GM19239 (cell line): ENCODE measurements at places on chromosomes 12 and 14.
A peak's percentile ranks its signal among the peaks of the same experiment; 100 is the strongest.

GRCh38 chr14:52902971-52903619 lies 47.8 kb downstream of the FERMT2 start:
- no peak for DNase-seq

DNA sequence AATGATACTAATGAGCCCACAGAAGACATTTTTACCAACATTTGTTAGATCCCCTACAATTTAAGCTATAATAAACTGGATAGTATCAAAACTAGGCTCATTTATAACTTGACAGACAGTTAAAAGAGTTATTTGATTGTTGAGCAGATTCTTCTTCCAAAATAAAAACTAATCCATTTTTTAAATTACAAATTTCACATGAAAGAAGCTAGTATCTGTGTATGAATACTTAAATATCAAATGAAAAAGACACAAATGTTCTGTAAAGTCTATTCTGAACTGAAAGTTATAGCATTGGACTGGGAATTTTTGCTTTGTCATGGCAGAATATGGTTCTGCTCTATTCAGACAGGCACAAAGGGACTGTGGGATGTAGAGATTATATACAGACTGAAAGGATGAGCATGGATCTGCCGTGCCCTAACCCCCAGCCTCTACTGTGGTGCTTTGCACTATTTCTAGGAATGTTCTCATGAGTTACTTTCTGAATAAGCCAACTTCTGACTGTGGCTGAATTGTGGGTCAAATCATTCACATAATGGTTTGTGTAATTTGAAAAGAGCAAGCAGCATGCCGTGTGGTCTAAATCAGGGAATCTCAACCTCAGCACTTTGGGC lies 352.7 kb downstream of the KCNH5 start:
- DNase-seq = no peak

DNA sequence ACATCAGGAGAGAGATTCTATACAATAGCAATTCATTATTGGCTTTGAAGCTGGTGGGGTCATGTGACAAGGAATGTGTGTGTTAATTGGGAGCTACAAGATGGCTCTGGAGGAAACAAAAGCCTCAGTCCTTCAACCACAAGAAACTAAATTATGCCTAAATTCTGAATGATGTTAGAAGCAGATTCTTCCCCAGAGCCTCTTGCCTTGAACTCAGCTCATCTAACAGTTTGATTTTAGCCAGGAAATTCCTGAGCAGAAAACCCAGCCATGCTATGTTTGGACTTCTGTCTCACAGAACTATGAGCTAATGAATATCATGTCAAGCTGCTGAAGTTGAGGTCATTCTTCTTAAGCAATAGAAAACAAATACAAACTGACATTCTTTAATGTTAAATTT lies 274.7 kb downstream of the SLC6A15 start:
- DNase-seq = no peak

DNA sequence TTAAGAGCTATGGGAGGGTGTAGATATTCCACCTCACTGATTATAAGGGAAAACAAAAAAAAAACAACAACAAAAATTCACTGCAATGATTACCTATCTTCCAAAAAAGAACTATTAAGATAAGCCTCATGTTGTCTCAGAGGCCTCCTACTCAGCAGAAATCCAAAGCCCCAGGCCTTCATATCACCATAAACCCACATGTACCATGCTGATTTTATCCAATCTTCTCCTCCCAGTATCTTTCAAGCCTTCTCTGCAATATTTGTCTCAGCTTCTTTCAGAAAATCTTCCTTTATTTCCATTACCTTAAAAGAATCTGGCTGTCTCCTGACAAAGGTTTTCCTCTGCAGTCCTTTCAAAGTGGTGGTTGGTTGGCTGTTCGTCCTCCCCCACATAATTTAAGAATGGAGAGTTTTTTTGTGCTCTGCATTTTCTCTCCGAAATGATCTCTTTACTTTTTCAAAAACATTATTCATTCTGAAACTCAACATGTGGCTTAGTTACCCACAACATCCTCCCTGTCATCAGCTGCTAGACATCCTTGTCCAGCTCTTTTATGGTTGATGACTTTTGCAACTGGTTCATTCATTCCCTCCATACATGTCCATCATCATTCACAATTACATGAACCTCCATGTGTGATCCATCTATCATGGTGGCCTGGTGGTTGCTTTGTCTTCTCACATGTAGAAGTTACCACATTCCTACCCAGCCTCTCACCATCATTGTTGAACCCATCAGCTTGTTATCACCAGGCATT lies 2.9 kb upstream of the EPYC start:
- peak; percentile 6 for DNase-seq

DNA sequence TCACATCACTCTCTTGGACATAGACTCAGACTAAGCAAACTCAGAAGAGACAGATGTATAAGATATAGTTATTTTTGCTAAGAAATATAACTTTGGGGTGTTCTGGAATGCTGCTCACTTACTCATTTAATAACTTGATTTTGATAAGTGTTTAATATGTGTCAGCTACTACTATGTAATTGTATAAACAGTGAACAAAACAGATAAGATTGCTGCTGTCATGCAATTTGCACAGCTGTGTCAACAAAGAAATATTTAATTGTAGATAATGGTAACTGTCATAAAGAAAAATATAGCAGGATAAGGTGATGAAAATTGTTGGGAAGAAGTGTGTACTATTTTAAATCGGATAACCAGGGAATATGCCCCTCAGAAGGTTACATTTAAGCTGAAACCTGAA lies 84.1 kb upstream of the ZDHHC17 start:
- no peak for DNase-seq

DNA sequence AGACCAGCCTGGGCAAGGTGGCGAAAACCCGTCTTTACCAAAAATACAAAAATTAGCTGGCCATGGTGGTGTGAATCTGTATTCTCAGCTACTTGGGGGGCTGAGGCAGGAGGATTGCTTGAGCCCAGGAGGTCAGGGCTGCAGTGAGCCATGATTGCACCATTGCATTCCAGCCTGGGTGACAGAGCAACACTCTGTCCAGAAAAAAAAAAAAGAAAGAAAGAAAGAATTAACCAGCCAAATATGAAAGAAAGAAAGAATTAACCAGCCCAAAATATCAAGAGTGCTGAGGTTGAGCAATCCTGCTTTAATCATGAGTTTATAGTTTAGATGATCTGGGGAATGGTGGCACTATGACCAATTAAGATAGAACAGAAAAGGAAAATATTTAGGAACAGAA lies 3.5 kb upstream of the ACTN1 start:
- DNase-seq = no peak

GRCh38 chr14:89365061-89365801 lies 51.8 kb downstream of the FOXN3 start:
- DNase-seq = peak; percentile 52

DNA sequence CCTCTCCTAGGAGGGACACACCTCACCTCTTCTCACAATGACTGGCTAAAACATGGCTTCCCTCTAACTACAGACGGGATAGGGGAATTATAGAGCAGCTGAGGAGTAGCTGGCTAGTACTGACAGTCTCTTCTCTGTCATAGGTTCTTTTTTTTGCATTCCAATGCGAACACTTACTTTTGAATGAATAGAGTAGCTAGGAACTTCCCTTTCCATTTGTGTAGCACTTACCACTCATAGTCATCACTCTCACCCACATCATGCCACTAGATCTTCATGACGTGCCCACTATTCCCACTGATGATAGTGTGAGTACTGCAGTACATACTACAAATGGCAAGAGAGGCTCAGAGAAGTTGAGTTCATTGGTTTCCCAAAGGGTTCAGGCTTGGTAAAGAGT lies 143.9 kb upstream of the HIF1A start:
- DNase-seq = no peak

DNA sequence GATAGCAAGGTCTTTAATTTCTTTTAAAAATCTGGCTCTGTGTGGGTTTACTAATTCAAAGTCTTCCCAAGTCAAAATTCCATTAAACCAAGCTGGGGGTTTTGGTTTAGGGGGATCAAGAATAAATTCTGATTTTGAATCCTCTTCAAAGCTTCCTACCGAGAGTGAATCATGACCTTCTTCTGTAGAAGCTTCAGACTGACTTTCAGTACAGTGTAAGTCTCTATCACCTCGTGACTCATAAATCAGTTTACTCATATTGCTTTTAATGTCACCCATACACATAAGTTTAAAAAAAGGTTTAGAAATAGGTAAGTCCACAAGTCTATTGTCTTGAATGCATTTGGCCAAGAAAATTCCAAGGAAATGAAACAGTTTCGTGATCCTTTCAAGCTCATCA lies 80.6 kb upstream of the STRN3 start:
- DNase-seq = no peak

DNA sequence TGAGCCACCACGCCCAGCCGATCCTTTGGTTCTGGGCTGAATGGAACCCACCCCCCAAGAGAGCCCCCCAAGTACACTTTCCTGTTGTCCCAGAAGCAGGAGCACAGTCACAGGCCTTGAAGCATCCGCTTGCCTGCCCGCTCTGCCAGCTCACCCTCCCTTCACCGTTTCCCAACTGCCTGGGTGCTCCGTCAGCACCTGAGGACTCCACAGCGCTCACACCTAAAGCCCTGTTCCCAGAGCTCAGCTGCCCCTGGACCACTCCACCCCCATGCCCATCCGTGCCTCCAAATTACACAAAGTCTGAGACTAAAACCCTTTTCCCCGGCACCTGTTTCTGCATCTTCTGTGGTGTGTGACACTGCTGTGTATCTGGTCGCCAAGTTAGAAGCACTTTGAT lies 44.3 kb upstream of the TRAF3 start:
- no peak for DNase-seq

GRCh38 chr14:75521415-75522199 lies 662 bp upstream of the BATF start:
- no peak for DNase-seq

- no peak for DNase-seq
Observed at GRCh38 chr14:92963301-92964123, 40.6 kb downstream of the CHGA start.

DNA sequence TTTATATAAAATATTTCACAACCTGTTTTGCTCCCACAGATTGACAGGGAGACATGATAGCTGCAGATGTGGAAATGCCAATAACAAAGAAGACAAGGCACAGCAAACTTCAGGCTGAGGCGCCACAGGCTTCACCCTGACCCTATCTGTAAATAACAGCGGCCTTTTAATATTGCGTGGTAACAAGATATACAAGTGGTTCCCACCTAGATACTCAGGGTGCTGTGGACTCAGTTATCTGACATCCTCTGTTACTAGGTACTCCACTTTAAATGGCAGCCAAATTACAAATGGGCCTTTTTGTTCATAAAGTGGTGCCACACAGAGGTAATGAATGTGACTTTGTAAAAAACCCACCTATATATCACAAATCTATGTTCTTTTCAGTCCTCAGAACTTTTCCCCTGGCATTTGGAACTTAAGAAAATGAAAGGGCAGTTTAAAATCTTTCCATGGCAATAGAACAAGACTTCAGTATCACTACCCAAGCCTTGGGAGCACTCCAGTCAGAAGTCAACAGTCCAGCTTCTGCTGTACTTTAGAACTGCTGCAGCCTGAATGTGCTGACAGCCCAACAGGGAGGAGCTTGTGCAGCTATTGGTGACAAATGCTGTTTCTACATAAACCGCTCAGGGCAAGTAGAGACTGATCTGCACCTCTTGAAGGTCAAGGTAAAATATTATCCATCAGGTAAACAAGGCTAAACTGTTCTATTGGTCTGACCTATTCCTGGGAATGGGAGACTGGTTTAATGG lies 86.2 kb upstream of the DCD start:
- DNase-seq = no peak
